ENCODE measurements at places on chromosomes 6 and 20.
A peak's percentile ranks its signal among the peaks of the same experiment; 100 is the strongest.

GRCh38 chr6:158629367-158630221 is 14.9 kb downstream of the DYNLT1 start:
- no peak for DNase-seq

DNA sequence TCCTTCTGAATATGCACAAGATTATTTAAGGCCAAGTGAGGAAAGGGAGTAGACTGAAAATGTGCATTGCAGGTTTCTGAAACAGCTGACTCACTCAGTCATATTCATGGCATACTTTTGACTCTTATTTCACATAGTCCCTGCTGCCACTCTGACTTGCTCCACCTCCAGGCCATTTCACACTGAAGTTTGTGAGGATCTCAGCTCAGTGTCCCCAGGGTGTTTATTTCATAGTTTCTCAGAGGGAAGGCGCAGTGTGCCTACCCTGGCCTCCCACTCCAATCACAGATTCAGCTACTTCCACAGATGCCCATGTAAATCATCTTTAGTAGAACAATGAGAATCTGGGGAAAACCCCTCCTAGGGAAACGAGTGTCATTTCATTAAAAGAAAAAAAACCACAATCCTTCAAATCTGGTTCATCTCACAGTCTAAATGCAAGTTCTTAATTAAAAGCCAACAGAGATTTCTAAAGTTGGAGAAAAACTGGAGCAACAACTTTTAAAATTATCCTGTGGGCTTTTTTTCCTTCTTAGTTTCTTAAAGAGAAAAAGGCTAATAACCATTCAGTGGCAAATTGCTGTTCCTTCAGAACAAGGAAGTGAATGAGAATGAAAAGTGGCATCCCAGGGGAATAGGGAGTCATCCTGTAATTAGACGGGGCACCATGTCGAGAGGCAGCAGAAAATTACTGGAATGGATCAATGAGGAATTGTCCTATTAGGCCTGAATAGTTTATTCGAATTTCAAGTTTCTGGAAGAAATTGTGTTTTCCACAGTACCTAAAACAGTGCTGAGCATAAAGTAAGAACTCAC is 133.6 kb downstream of the TFAP2B start:
- DNase-seq: no peak

- peak; percentile 54 for DNase-seq
Measured at GRCh38 chr20:46583411-46584214, 33.2 kb upstream of the OCSTAMP start.

DNA sequence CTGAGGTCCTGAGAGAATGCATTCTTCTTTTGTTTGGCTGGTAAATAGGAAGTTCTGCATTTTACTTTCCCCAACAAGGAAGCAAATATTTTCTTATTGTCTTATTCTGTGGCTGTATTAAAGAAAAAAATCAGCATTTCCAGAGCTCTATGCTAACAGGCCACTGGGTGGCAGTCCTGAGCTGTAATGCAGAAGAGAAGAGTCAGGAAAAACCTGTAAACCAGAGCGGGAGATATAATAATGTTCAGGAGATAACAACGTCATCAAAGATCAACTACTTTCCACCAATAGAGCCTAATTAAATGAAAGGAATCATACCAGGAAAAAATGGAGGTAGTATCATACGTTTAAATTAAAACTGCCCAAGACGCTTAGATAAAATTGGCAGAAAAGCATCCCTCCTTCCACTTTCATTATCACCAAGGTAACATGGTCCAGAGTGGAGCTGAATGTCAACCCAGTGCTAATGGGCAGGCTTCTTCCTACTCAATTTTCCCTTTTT is 55.6 kb upstream of the CARMIL1 start:
- peak; percentile 69 for DNase-seq
